Cortex of kidney (tissue), 1 donor: ENCODE measurements at places on chromosomes 16 and 17.

DNA sequence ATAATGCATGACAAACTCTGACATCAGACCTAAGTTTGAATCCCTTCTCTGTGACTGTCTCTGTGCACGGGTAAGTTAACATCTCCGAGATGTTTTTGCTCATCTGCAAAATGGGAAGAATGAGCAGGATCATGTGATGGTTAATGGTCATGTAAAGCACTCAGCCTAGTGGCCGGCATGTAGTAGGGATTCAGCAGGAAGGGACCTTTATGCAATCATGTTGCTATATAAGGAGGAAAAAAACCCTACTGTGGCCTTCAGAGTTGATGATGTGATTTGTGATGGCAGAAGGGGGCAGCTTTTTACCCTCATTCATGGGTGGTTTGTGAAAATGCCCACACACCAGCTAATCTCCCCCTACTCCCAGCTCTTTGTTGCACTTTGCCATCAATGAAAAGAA lies 24.1 kb downstream of the CLEC16A start:
- DNase-seq = no peak

GRCh38 chr16:69435977-69436820 lies 11.8 kb downstream of the CYB5B start:
- DNase-seq = no peak

- no peak for DNase-seq
These were observed 10.3 kb downstream of the MRPL27 start for GRCh38 chr17:50362661-50363060.

DNA sequence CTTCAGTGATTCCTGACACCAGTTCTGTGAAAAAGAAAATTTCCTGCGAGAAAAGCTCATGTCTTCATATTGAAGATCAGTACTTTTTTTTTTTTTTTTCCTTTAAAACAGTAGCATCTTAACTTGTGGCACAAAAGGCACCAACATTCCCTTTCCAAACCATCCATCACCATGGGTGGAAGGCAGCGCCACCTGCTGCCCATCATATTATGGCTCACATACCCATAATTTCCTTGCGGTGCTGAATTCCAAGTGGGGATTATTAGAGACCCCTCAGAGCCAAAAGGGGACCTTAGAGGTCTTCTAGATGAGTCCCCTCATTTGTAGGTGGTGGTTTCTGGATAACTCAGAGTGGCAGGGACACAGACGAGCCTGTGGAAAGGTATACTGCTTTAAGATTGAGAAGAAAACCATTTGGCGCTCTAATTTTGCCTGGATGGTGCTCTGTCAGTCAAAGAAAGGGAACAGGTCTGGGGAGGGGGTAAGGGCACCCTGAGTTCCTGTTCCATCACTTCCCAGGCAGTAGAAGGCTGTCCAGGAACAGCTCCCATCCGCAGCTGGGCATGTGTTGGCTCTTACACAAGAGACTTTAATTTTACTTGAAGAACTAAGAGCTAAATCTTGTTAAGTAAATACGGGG lies 7.9 kb upstream of the SOST start:
- no peak for DNase-seq

GRCh38 chr17:69637446-69638156 lies 223.1 kb downstream of the MAP2K6 start:
- no peak for DNase-seq

GRCh38 chr16:48949636-48950035 lies 332.0 kb downstream of the CBLN1 start:
- no peak for DNase-seq

- no peak for DNase-seq
These were observed 2.8 kb upstream of the ABCA8 start for GRCh38 chr17:68957944-68958343.

GRCh38 chr17:43570518-43570928 lies 24.4 kb upstream of the ETV4 start:
- DNase-seq = no peak

- no peak for DNase-seq
These were observed 41.0 kb upstream of the KSR1 start for GRCh38 chr17:27415120-27415795.

DNA sequence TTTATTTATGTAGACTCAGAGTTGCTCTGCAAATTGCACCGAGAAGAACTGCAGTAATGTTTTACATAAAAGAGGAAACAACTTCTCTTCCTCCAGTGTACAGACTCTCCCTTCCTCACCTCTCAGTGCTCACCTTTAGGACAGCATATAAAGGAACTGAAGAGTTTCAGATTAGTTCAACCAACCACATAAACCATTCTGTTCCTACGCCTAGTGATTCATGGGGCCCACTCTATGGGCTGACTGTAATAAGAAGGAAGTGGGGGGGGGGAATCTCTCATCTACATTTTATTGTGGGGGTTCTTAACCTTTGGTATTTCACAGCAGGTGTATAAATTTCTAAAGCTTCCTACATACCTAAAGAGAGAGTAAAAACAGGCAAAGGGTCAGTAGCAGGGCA lies 18.3 kb downstream of the ZSWIM7 start:
- no peak for DNase-seq

GRCh38 chr17:55911186-55911585 lies 160.3 kb downstream of the PCTP start:
- DNase-seq = no peak

DNA sequence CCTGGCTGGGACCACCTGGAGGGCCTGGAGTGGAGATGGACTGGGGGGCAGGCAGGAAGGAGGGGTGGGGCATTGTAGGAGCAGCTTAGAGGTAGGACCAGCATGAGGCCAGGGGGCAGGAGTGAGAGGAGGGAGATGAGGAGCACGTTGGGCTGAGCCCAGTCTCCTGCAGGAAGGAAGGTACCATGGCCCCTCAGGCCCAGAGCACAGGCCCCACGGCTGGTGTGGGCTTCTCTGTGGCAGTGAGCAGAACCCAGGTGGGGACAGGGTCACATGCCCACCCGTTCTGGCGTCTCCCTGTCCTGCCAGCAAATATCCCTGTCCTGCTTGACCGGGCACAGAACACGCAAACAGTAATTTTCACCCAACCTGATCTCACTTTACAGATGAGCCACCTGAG lies 141.8 kb downstream of the ENGASE start:
- DNase-seq = no peak

DNA sequence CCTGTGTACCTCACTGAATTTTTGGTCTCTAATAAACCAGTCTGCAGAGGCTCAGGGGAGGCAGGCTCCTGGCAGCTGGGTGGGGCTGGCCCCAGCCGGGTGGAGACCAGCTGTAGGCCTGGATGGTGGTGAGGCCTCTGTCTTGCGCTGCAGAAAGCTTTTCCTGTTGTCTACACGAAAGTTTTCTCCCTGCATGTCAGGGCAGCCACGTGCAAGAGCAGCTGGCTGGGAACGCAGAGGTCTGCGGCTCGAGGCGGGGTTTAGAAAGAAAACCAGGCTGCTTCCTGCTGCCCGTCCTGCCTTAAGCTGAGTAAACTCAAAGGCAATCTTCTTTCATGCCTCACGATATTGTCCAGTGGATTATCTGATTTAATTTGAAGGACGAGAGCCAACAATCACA lies 2.4 kb downstream of the SERPINF1 start:
- no peak for DNase-seq

GRCh38 chr17:73318836-73319235 lies 7.0 kb upstream of the CDC42EP4 start:
- DNase-seq = no peak

GRCh38 chr17:7712111-7712771 lies 5.3 kb upstream of the DNAH2 start:
- DNase-seq = no peak

GRCh38 chr16:88886420-88886844 lies 20.0 kb upstream of the PABPN1L start:
- no peak for DNase-seq

GRCh38 chr17:80978499-80979497 lies 12.8 kb upstream of the CHMP6 start:
- DNase-seq = no peak

- no peak for DNase-seq
These were observed 38.2 kb upstream of the PIRT start for GRCh38 chr17:10875984-10876555.

DNA sequence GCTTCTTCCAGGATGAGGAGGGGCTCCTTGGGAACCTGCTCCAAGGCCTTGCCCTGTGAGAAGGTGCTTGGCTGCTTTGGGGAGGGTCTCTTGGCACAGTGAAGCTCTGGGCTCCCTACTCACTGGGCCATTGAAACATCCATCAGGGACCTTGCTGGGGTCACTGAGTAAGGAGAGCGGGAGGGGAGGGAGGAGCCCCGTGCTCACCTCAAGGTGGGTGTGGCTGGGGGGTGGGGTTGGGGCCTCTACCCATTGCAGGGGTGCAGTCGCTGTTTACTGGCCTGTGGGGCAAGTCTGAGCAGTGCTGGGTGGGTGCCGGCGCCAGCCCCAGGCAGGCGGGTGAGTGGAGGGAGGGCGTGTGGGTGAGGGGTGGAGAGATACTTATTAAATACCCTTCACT lies 9.9 kb downstream of the TNS4 start:
- no peak for DNase-seq

DNA sequence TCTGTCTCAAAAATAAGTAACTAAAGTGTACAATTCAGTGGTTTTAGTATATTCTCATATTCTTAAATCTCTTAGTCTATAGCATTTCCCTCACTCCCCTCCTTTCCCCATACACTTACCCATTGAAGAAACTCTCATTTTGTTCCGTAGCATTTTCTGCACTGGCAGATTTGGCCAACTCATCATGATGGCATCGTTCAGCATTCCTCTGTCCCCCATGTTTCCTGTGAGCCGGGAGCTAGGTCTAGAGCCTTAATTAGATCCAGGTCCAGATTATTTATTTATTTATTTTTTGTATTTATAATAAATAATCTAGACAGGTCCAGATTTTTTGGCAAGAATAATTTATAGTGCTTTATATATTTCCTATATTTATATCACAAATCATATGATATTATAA lies 31.0 kb downstream of the HEATR3 start:
- DNase-seq = no peak

- no peak for DNase-seq
These were observed 612 bp downstream of the CISD3 start for GRCh38 chr17:38730526-38731379.

GRCh38 chr17:77214743-77215142 lies 74.0 kb downstream of the SEC14L1 start:
- no peak for DNase-seq

GRCh38 chr16:24497440-24497839 lies 41.9 kb upstream of the RBBP6 start:
- DNase-seq = no peak

DNA sequence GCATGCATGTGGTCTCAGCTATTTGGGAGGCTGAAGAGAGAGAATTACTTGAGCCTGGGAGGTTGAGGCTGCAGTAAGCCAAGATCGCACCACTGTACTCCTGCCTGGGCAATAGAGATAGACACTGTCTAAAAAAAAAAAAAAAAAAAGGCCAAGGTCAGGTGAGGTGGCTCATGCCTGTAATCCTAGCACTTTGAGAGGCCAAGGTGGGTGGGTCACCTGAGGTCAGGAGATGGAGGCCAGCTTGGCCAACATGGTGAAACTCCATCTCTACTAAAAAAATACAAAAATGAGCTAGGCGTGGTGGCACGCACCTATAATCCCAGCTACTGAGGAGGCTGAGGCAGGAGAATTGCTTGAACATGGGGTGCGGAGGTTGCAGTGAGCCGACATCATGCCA lies 28.2 kb upstream of the CORO1A start:
- no peak for DNase-seq

- no peak for DNase-seq
These were observed 3.2 kb upstream of the IL17C start for GRCh38 chr16:88634994-88635670.

GRCh38 chr16:55189224-55189623 lies 134.8 kb upstream of the IRX6 start:
- DNase-seq = no peak

GRCh38 chr17:67833134-67833533 lies 7.8 kb downstream of the BPTF start:
- DNase-seq = no peak

DNA sequence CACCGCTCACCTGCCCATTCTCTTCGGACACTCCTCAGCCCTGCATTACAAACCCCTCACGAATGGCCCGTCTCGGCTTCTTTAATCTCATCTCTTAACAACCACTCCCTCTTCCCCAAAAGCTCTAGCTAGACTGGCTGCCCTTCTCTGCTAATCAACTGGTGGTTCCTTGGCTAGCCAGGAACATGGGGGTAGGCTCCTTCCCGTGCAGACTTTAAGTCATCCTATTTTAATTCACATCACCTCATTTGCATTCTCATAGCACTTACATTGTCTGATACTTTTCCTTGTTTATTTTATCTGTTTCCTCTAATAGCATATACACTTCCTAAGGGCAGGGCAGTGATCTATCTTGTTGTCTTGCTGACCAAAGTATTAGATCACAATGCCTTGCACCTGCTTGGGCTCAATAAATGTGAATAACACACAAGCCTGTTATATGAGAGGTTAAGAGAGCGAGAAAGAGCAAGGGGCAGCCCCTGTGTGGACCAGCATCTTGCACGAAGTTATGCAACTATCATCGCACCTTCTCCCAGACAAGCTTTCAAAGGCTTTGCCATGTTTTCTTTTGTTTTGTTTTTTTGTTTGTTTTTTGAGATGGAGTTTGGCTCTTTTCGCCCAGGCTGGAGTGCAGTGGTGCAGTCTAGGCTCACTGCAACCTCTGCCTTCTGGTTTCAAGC lies 9.8 kb downstream of the TP53 start:
- DNase-seq = no peak

DNA sequence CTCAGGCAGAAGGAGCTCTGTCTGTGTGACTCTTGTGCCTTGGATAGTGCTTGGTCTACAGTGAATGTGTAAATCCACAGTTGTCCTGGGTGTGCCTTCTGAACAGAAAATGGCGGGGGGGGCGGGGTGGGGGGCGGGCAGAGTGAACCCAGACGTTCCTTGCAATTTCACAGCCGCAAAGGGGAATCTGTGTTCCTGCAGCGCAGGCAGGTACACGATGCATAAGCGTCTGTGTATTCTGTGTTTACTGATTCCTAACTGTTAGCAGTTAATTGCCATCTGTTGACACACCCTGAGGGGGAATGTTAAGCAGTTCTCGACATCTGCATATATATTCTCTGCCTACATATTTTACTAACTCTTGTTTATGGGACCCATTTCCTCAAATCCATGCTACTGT lies 123.5 kb upstream of the ZFHX3 start:
- no peak for DNase-seq

DNA sequence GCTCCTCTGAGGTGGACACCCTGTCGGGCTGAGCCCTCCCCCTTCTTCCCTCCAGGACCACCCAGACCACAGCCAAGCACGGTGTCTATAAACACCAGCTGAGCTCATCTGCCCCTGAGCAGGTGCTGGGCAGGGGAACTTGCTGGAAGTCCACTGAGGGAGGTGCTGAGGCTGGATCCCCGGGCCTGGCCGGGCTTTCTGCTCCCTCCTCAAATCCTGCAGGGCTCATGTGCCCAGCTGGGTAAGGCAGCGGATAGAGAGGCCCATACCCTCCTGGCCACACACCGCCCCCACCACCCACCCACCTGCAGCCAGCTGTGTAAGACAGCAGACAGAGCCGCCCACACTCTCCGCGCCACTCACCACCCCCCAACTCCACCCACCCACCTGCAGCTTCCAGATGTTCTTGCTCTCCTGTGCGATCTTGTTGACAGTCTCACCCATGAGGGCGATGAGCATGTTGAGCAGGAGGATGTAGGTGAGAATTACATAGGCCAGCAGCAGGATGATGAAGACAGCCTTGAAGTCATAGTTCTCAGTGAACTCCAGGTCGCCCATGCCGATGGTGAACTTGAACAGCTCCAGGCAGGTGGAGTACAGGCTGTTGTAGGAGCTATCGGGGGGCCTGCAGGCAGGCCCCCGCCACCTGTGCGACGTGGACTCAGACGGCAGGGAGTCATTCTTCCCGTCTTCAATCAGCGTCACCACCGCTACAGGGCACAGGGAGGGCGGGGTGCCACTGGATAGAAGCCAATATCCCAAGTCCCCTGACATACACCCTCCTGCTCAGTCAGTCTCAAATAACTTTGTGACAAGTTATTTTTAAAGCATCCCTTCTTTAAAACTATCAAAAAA lies 15.9 kb upstream of the TRPV3 start:
- no peak for DNase-seq

GRCh38 chr16:23453338-23454052 lies 506 bp upstream of the COG7 start:
- no peak for DNase-seq
